Hippocampal formation (tissue), 2 donors: ENCODE measurements at places on chromosomes 6 and 20.
A peak's percentile ranks its signal among the peaks of the same experiment; 100 is the strongest.

DNA sequence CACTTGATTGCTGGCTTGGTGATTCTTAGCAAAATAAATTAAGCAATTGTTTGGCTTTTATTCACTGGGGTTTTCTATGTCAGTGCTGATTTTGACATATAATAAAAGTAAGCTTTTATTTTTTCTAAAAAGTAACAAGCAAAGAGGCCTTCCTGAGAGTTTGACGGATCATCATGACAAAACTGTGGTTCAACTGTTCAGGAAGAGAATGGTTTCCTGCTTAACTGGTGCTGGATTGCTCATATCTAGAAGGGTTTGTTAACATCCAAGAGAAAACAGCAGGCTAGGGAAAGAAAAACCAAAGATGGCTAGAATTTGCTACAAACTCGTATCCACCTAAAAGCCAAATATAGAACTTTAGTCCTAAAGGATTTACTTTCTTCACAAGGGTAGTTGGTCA, 21.2 kb downstream of the SERPINB1 start:
- no peak for DNase-seq

DNA sequence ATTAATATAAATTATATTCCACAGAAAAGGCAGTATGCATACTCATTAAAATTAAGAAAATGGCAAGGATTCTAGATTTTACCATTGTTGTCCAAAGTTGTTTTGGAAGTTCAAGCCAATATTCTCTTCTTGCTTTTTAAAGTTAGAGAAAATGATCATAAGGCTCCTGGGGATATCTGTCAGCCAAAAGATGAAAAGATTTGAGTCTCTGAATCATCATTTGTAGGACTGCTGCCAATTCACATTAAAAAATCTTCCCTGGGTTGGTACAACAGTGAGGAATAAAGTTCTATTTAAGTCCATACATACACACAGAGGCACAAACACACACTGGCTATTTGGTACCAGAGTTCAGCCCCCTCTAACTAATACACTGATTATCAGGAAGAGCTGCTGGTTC, 620.1 kb downstream of the COL12A1 start:
- DNase-seq, result no peak

- DNase-seq, result no peak
Measured at GRCh38 chr6:10400330-10400729, 14.5 kb downstream of the TFAP2A start.

DNA sequence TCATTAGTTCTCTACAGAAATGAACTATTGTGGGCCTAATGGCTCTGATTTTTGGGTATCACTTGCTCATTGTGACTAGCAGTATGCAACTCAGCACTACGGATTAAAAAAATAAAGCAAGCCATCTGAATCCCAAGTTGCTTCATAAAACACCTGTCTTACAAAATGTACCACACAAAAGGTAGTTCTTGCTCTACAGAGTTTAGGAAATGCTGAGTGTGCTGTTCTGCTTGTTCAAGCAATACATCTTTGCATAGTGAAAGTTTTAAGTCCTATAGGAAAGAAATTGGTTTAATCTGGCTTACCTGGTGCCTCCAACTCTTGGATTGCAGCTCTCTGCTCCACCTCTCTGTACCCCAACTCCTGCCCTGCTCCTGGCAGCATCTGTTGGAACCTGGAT, 266.7 kb upstream of the AGPAT4 start:
- no peak for DNase-seq

- peak; percentile 14 for DNase-seq
Measured at GRCh38 chr6:159691963-159692287, 1.1 kb downstream of the SOD2 start.

GRCh38 chr20:38132156-38132909, 32.7 kb downstream of the TGM2 start:
- no peak for DNase-seq

GRCh38 chr6:125798734-125799508, 8.2 kb downstream of the NCOA7 start:
- no peak for DNase-seq

- DNase-seq, result peak; percentile 28
Measured at GRCh38 chr20:1874450-1875182, 20.6 kb upstream of the SIRPA start.

DNA sequence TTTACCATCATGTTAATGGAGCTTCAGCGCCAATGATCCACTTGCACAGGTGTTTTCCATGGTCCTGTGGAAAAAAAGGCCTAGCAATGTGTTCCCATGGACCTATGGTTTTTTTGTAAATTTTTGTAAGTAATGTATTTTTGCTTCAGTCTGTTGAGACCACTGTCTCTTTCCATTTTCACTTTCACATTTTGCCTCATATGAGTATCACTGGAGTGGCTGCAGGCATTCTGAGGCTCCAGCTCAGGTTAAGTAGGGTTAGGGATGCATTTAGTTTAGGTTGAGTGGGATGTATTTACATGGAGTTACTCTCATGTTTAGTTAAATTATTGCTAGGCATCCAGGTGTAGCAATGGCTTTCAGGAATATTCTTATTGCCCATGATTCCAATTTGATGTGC, 19.2 kb upstream of the LMBRD1 start:
- DNase-seq, result no peak

DNA sequence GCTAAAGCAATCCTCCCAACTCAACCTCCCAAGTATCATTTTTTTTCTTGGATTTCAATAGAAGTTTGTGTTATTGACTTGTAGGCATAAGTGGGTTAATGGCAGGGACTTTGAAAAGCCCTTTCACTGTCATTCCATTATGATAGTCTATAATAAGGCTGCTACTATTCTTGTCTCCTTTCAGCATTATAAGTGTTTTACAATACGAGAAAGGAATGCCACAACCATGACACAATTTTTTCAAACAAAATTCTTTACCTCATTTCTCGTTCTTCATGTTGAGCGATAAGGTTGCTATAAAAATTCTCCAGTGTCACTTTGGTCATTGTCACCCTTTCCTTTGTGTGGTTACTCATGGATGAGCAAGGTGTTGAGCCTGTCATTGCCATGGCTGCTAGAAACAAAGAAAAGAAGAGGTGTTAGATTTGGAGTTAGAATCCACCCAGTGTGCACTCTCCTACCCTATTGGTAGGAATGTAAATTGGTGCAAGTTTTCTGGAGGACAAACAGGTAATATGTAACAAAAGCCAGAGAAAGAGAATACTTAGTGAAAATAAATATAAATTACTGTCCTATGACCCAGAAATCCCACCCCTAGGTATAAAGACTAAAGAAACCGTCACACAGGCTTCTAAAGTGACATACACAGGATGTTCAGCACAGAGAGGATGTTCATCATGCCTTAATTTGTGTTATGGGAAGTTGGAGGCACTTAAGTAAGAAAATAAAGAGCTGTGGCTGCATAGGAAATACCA, 7.3 kb downstream of the STK38 start:
- no peak for DNase-seq

GRCh38 chr20:33034115-33034514, 2.7 kb downstream of the BPIFB6 start:
- no peak for DNase-seq

DNA sequence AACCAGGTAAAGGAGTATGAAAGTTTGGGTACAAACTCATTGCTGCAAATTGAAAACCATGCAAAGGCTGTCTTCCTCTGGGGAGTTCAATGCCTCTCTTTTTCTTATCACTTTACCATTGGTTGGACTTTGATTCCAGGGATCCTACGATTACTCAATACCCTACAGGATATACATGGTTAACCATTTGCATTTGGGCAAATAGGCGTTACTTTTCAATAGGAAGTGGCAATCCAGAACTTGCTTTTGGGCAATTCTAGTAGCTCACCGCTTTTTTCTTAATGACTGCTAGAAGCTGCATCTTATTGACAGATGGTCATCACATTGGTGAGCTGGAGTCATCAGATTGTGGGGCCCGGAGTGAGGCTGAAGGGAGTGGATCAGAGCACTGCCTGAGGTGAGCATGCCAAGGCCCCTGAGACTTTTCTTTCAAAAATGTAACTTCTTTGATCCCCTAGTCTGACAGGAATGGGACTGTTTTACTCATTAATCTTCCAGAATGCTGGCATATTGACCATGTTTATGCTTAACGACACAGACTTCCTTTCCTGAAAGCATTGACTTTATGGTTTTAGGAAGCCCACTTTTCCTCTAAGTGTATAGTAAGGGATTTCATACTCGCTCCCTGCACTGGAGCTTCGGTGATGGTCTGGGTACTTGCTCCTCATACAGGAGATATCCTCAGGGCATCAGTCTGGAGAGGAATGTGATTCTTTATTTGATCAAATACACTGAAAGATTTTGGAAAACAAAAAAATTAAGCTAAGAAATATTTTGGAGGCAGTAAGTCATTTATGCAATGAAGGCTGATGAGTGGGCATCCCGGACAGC, at the start of gene CCR6:
TSS of gene CCR6 (plus strand) at position 270 of the 831 bp plus-strand sequence. CDS start 13,039 bp downstream, outside the sequence.
- DNase-seq, result no peak

- no peak for DNase-seq
Measured at GRCh38 chr6:33841070-33841469, 37.3 kb upstream of the MLN start.

DNA sequence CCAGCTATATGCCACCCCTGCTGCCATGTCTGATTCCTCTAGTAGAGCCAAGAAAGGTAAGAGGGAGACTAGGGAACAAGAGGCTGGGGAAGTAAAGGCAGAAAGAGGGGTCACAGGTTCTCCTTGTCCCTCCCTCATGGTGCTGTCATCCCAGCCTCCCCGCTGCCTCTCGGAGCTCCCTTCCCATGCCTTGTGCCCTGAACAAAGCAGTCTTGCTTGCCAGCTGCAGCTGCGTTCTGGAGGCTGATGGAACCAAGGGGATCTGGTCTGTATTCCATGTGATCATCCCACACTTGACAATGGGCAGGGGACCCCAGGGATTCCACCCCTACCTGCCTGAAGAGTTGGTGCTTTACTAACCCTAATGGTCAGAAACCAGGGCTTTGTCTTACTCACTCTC, 61.4 kb downstream of the DAAM2 start:
- DNase-seq, result no peak

- no peak for DNase-seq
Measured at GRCh38 chr6:118668761-118669385, 17.5 kb upstream of the CEP85L start.

DNA sequence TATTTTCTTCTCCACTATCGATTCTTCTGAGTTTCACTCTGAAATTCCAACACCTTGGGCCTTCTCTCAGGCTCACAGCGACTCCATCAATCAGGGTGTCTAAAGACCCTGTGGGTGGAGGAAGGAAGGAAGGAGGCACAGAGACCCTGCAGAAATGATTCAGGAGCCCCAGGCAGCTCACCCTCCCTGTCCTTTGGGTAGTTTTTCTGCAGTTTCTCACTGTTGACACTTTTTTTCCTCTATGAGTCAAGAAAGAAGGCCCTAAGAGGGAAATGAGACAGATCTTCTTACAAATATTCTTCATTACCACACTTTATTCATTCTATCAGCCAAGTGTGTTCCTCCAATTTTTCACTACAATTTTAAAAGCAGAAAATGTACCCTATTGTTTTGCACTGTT, 34.2 kb upstream of the TBXT start:
- DNase-seq, result no peak

- no peak for DNase-seq
Measured at GRCh38 chr6:133707456-133707855, 181.5 kb upstream of the TCF21 start.

DNA sequence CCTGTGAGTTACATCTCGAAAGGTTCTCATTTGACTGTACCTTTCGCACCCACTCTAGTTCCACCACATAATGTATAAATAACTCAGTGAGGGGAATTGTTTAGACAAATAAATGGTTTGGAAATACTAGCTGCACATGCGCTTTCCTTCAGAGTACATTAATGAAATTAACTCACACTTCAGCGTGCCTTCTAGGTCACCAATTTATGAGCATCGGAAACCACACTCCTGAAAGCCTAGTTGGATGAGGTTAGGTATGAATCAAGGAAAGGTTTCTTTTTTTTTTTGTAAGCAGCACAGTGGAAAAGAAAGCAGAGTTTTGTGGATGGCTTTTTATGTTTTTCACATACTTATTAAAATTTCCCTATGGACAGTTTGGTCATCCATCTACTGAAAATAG, 247.8 kb upstream of the TCF21 start:
- no peak for DNase-seq

- no peak for DNase-seq
Measured at GRCh38 chr6:130968476-130968875, 94.6 kb downstream of the EPB41L2 start.

DNA sequence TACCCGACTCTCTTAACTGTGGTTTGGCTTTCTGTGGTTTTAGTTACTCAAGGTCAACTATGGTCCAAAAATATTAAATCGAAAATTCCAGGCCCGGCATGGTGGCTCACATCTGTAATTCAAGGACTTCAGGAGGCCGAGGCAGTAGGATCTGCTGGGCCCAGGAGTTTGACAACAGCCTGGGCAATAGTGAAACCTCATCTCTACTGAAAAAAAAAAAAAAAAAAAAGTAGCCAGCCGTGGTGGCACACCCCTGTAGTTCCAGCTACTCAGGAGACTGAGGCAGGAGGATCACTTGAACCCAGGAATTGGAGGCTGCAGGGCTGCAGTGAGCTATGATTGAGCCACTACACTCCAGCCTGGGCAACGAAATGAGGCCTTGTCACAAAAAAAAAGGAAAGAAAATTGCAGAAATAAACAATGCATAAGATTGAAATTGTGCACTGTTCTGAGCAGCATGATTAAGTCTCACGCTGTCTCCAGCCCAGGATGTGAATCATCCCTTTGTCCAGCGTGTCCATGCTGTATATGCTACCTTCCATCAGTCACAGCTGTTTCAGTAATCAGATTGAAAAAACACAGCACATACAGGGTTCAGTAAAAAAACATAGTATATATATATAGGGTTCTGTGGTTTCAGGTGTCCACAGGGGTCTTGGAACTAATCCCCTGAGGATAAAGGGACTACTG, 40.7 kb downstream of the RGS17 start:
- DNase-seq, result no peak

DNA sequence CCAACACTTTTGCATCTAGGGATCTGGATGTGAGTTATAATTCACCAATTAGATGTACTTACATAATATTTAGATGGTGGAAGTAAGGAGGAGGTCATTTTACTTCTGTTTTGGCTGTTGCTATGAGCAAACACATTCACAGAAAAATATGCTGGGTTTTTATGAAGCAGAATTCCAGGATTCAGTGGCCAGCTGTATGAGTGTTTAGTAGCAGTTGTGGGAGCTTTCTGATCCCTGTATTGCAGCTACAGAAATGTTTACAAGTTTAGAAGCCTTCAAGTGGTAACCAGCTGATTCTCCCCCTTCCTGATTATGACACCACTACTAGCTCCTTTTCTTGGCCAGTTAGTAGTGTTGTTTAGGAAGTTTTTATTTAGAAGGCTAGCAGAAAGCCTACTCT, 177.0 kb downstream of the TENT5A start:
- no peak for DNase-seq

GRCh38 chr6:144657691-144658090, 372.6 kb downstream of the UTRN start:
- no peak for DNase-seq

GRCh38 chr6:8628063-8628462, 192.7 kb upstream of the SLC35B3 start:
- no peak for DNase-seq

GRCh38 chr6:94673251-94673650, 904.1 kb upstream of the MANEA start:
- no peak for DNase-seq

- DNase-seq, result no peak
Measured at GRCh38 chr6:57094689-57095088, 4.7 kb downstream of the ZNF451 start.

- DNase-seq, result no peak
Measured at GRCh38 chr6:16035488-16036080, 93.3 kb upstream of the MYLIP start.

- no peak for DNase-seq
Measured at GRCh38 chr20:1861347-1861976, 33.7 kb upstream of the SIRPA start.
